COR-L47 (cell line): ENCODE measurements at places on chromosomes 3 and 15.

GRCh38 chr3:45123581-45124269 is 22.5 kb downstream of the CDCP1 start:
- no peak for DNase-seq

DNA sequence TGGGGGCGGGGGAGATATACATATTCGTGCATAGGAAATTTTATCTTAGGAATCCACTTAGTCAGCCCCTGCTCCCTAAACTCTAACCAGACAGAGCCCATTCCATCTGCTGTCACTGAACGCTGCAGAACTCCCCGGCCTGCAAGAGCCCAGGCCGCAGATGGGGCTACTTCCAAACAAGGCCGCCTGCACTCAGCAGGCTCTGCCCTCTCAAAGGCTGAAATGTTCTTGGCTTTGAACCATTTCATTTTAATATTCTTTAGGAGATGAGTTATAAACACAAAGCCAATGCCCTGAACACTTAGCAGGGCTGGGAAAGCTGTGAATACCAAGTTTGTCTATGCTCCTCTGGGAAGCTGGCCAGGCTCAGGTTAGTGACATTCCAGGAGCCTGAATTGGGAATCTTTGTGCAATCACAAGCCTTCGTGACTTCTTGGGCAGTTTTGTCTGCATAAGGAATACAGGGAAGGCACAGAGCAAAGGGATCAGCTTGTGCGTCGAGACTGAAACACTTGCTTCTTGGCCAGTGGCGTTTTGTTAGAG is 65.0 kb downstream of the SYNM start:
- DNase-seq, result no peak

DNA sequence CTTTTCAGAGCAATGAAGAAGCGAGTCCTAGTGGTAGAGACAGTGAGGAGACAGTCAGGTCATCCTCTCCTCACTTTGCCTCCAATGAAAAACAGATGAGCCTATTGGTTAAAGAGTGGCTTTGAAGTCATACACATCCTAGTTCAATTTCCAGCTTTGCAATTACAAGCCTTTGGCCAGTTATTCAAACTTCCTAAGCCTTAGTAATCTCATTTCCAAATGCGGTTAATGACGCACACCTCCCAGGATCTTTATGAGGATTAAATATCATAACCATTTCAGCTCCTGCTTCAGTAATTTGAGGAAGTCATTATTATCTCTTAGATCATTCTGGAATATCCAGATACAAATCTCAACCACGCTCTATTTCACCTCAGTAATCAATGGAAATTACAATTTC is 10.0 kb upstream of the ST6GAL1 start:
- DNase-seq, result no peak

GRCh38 chr3:135981701-135982403 is 16.3 kb downstream of the PPP2R3A start:
- no peak for DNase-seq

- no peak for DNase-seq
Observed at GRCh38 chr3:112056451-112056929, 22.0 kb downstream of the TMPRSS7 start.

DNA sequence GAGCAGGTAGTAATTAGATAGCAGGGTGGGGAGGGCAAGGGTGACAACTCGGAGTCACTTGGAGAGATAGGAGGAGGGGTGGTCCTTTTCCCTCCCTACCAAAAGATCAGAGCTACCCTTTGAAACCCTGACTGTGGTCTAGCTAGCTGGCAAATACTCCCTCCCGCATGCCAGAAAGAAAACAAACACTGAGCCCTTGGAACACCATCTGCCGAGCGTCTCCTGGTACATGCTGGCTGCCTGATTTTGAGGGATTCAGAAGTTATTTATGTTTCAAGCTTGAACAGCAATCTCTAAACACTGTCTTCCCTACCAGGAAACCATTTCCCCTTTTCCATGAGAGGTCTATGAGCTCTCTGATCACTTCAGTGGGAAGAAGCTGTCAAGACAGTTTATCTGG is 291.6 kb upstream of the CFAP20DC start:
- DNase-seq, result no peak

DNA sequence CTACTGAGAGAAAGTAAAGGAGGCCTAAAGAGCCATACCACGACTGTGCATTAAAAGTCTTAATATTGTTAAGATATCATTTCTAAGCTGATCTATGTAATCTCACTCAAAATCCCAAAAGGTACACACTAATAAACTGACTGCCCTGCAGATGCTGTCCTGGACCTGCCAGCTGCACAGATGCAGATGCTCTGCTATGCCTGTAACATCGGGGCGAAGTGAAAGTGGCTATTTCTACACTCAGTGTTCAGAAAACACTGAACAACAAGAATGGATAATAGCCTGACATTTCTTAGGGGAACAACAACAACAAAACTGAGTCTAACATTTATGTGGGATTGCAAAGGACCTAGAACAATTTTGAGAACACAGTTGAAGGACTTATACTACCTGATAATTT is 31.9 kb downstream of the RAD18 start:
- DNase-seq, result no peak

- no peak for DNase-seq
Observed at GRCh38 chr3:38021196-38021595, 8.2 kb downstream of the PLCD1 start.

DNA sequence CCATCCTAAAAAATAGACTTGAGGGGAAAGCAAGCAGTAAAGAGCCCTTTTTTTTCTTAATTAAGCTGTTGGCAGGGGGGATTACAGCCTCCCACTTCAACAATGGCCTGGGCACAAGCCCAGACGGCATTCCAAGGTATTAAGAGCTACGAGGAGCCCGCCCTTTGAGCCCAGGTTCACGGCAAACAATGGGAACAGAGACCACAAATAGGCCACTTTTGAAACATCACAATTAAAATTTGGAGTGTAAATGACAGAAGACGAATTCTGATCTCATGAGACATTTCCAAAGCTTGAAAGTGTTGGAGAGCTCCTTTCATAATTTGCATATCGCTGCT is 8.9 kb downstream of the CHSY1 start:
- no peak for DNase-seq

GRCh38 chr3:46405301-46406019 is 1.4 kb downstream of the CCR5AS start:
- DNase-seq, result no peak

DNA sequence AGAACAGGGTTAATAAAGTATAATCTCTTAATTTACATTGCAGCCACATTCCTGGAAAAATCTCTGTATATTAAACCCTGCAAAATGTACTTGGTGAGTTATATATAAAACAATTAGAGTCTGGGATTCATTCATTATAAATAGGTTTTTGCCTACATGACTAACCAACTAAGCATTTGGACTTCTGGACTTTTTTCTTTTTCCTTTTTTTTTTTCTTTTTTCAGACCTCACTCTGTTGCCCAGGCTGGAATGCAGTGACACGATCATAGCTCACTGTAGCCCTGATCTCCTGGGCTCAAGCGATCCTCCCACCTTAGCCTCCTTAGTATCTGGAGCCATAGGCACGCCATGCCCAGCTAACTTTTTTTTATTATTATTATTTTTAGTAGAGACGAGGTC is 4.5 kb downstream of the DNAJC13 start:
- DNase-seq, result no peak

GRCh38 chr3:72889310-72890165 is 1.7 kb downstream of the GXYLT2 start:
- no peak for DNase-seq

GRCh38 chr3:61865466-61866152 is 304.2 kb downstream of the PTPRG start:
- DNase-seq, result no peak

- peak; percentile 13 for DNase-seq
Observed at GRCh38 chr3:140085001-140085400, 150.0 kb downstream of the CLSTN2 start.

GRCh38 chr15:76309601-76310330 is 1.5 kb downstream of the ETFA start:
- DNase-seq, result no peak

DNA sequence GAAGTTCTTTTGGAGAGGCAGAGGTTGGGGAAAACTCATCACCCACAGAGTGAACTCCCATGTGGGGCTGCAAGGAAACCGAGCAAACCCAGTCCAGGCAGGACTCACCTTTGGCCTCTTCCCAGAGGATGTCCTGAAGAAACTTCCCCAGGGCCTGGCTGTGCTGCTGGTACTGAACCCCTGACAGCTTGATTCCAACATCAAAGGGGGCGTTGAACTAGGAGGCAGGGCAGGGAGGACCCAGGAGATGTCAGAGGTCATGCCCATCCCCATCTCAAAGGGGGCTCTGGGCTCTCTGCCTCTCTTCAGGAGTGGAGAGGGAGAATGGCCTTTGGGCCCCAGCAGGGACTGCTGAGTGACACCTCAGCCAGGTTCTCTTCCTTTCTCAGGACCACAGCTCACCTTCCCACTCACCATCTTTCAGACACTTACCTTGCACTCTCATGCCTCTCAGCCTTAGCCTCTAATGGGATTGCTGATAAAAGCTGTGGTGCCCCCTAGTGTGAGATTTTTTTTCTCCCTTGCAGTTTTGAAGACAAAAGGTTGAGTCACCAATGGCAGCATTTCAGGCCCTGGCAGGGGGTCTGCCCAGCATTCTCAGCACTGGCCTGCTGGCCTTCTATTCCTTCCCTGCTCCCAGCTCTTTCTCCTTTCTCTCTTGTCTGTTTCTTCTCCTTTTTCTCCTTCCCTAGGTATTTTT is 6.0 kb downstream of the GHRL start:
- no peak for DNase-seq

GRCh38 chr3:155870945-155871745 is 695 bp downstream of the GMPS start:
- peak; percentile 41 for DNase-seq

GRCh38 chr15:90015749-90016148 is 14.6 kb downstream of the ZNF710 start:
- no peak for DNase-seq

DNA sequence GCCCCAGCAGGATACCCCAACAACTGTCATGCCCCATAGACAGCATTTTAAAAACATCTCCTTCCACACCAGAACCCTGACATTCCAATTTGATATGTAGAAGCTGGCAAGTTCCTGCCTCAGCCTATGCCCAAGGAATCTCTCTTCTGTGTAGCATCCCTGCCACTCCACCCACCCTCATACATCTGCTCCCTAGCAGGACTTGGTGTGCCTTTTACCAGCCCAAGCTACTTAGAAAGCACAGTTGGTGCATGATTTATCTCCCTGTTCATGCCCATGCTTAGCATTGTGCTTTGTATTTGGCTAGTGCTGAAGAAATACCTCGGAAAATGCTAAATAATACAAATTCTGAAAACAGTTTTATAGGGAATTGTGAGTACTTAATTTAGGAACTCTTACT is 236.9 kb upstream of the HES1 start:
- no peak for DNase-seq
